NCI-H526 (cell line): ENCODE measurements at places on chromosomes 5 and 9.

DNA sequence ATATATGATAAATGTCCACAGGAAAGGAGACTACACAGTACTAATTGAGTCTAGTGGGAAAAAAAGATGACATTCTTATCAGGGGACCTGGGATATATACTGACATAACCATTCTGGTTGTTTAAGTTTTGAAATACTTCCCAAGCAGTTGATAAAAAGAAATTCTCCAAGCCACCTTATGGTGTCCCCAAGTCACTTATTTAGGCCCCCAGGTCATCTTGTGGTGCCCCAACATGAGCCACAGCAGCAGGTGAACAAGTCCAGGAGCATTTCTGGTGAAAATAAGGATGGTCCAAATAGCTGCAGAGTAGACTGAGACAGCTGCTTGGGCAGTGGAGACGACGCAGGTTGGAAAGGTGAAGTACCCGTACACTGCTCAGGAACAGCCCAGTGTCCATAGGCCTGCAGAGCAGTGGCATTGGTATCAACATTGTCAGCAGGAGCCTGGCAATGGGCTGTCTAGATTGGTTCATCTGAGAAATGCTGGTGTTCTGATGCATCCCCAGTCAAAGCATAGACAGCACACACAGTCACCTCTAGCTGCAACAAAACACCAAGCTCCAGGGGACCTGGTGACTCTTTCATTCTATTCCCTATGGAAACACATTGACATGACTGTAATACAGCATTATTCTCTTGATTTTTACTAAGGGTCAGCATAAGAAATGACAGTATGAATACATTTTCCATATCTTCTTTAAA lies 430.6 kb downstream of the NR2F1-AS1 start:
- DNase-seq = no peak

GRCh38 chr5:124670722-124671184 lies 75.7 kb downstream of the ZNF608 start:
- no peak for DNase-seq

DNA sequence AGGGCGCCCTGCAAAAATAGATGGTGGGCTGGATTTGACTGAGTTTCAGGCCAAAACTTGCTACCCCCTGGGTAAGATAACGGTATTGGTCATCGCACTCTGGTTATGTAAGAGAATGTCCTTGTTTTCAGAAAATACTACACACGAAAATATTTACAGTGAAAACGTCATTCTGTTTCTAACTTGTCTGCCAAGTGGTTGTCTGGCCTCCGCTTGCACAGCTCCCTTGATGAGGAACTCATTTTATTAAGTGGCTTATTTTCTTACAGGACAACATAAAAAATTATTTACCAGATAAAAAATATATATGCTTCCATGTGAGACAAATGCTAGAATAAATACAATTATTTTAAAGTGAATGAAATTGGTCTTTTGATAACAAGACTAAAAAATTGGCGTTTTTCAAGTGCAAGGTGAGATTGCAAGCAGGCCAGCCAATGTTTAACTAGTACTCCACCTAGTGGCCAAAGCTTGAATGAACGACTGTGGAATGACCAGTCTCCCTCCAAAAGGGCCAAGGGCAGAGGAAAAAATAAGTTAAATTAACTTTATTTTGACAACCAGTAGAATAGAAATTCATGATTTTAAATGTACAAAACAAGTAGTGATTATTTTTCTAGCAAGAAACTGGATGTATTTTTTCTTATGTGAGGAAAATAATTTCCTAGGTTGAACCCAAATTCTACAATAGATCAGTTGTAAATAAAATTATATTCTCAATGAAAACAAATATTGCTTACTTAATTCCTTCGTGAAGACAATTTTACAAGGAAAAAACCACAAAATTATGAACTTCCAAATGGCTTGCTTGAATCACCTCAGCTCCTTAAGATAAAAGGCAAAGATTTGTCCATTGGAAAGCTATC lies 93.2 kb downstream of the ZFAND5 start:
- peak; percentile 51 for DNase-seq

GRCh38 chr5:85000671-85001070 lies 616.0 kb upstream of the EDIL3 start:
- no peak for DNase-seq

GRCh38 chr5:115542651-115543364 lies 1.8 kb downstream of the FEM1C start:
- no peak for DNase-seq

GRCh38 chr5:179814090-179814489 lies 6.6 kb upstream of the SQSTM1 start:
- DNase-seq = no peak

GRCh38 chr5:6759401-6759800 lies 46.2 kb downstream of the TENT4A start:
- no peak for DNase-seq

DNA sequence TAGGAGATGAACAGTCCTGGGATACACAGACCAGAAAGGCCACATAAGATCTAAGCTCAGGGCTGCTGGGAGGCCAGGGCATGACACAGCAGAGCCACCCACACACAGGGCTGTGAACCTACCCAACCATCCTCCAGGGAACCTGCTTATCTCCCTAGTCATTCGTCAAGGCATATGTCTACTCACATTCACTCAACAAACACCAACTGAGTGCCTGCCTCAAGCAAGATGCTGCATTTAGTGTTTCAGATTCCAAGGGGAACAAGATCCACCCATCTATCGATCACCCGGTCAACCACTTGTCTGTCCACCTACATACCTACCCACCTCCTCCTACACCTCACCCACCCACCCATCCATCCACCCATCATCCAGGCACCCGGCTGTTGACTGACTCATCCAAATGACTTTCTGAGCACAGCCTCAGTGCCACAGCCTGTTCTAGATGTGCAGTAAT lies 1.9 kb downstream of the DPM2 start:
- DNase-seq = no peak

GRCh38 chr9:29806937-29807618 lies 2233.8 kb upstream of the C9orf72 start:
- no peak for DNase-seq

DNA sequence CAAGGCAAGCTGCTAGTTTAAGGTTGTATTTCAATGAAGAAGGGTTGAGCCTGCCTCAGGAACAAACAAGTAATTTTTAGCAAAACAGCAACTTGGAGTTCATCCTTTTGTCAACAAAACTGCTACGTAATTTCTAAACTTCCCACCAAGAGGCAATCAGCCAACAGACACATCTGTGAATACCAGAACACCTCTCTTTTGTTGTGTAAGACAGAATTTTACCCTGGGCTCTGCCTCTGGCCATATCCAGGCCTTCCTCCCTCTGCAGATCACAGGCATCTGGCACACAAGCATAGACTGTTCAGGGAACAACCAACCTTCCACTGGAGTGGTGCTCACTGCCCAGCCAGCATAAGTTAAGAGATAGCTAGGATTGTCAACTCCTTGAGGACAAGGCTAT lies 409.0 kb downstream of the SPOCK1 start:
- no peak for DNase-seq
